ENCODE measurements at places on chromosomes 5 and 9.

- DNase-seq: no peak
Measured at GRCh38 chr5:81251922-81252321, 18.8 kb downstream of the CKMT2 start.

GRCh38 chr9:114888607-114889006, 41.8 kb downstream of the TNFSF8 start:
- no peak for DNase-seq

- no peak for DNase-seq
Measured at GRCh38 chr9:1994180-1994579, 21.0 kb upstream of the SMARCA2 start.

DNA sequence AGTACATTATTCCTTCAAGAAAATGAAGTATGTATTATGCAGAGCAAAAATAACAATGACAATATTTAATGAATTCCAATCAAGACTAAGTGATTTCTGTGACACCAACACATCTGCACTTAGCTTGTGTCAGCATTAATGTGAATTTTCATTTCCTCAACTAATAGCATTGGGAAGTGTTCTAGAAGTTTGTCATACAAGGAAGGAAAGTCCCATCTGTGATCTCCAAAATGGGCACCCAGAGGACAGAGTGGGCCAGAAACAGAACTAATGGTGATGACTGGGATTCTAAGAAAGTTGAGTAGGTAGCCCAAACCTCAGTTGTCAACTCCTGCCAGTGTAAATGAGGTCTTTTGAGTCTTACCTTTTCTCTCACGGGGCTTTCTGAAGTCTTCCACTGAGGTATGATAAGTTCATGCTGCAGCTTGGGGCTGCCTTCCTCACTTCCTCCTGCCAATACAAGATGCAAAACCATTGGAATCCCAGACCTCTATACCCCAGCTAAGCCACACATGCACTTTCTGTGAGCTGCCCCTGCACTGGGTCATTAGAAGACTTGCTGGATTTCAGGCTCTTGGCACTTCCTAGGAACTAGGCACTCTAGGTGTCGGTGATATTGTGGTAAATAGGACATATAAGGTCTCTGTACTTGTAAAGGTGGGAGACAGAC, 4.9 kb downstream of the ADAM19 start:
- no peak for DNase-seq

DNA sequence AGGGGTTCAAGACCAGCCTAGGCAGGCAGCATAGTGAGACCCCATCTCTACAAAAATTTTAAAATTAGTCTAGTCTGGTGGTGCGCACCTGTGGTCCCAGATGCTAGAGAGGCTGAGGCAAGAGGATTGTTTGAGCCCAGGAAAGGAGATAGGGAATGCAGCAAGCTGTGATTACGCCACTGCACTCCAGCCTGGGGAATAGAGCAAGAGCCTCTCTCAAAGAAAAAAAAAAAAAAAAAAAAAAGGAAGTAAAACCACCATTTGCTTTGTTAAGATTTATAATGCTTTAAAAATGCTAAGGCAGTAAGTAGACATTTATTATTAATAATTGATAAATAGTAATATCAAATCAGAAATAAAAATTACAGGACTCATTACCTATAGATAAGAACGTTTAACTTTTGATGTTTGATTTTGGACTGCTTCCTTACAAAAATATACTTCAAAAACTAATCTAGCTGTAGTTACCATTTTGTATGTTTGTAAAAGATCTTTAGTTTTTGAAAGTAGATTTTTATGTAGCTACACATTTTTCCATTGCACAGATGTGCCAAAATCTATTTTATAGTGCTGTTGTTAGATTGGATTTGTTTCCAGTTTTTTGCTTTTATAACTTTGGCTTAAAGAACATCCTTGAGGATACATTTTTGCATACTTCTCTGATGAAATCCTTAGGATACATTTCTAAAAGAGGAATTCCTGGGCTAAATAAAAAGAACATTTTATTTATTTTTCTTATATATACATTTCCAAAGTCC, 86.4 kb downstream of the INIP start:
- DNase-seq: no peak

GRCh38 chr5:15621094-15621493, 121.1 kb downstream of the FBXL7 start:
- DNase-seq: no peak

DNA sequence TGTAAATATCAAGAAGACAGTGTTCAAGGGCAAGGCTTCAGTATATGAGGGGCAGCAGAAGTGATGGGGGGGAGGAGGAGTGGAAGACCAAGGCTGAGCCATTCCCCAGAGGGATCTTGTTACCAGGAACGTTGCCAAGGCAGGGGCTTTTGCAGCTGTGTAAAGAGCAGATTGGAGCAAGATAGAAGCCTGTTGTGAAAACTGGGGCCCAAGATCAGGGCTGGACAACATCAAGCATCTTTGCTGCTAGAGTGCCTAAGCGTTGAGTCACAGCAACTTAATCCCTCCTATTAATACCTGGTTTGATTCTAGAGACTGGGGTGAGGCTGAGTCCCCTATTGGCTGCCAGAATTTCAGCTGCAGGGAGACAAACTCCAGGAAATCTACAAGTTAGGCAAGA, 18.4 kb upstream of the ERCC6L2 start:
- DNase-seq: peak; percentile 38

- DNase-seq: no peak
Measured at GRCh38 chr9:104775574-104775936, 11.6 kb downstream of the NIPSNAP3B start.

DNA sequence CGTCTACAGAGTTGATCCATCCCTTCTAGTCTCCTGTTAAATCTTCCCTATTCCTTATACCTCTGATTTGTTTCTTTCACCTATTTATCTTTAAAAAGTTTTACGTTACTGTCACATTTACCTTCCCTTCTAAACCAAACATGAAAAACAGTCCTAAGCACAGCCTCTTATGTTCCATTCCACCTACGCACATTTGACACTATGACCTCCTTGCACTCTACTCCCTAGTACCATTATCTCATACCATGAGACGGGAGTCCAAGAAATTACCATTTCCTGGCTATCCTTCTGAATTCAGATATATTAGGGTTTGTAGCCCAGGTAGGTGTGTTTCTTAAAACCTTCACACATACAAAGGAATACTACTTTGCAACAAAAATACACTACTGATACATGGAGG, 25.1 kb downstream of the FNIP1 start:
- DNase-seq: no peak

DNA sequence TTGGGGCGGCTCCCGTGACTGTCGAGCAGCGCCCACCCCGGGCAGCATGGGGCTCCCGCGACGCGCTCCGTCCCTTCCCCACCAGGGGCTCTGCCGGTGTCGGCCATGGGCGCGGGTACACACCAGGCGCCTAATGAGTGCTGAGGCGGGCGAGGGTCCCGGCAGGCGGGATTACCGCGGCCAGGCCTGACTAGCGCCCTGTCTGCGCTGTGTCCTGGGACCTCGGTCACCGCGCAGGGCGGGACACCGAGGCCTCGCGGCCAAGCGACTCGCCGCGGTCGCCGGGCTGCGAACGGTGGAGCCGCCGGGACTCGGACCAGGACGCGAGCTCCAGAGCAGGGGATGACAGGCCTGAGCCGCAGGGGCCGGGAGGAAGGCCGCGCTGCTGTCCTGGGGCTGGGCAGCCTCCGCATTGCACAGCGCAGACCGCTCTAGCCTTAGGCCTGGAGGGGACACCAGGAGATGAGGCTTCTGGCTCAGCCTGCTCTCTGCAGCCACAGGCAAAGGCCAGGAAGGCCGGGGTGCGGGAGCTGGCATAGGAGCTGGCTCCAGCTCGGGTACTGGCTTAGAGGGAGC, 14.1 kb downstream of the LCN10 start:
- no peak for DNase-seq

- no peak for DNase-seq
Measured at GRCh38 chr5:165184183-165184582, 1678.8 kb downstream of the MAT2B start.

- DNase-seq: no peak
Measured at GRCh38 chr5:54828151-54828550, 157.2 kb downstream of the ESM1 start.

- DNase-seq: no peak
Measured at GRCh38 chr9:96027251-96028131, 152.0 kb downstream of the ERCC6L2 start.

DNA sequence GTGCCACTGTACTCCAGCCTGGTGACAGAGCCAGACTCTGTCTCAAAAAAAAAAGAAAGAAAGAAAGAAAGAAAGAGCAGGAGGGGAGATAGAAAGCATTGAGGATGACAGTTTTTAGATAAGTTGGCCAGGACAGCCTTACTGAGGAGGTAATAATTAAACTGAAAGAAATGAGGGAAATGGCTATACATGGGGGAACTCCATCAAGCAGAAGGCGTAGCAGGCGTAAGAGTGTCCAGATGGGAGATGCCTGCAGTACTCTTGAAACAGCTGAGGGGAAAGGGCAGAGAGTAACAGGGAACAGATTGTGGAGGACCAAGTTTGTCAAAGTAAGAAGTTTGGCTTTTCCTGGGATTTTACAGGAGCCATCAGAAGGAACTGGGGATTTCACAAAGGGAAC, 57.5 kb downstream of the HMGCS1 start:
- DNase-seq: no peak

- no peak for DNase-seq
Measured at GRCh38 chr5:179615203-179615602, 8.3 kb downstream of the HNRNPH1 start.

DNA sequence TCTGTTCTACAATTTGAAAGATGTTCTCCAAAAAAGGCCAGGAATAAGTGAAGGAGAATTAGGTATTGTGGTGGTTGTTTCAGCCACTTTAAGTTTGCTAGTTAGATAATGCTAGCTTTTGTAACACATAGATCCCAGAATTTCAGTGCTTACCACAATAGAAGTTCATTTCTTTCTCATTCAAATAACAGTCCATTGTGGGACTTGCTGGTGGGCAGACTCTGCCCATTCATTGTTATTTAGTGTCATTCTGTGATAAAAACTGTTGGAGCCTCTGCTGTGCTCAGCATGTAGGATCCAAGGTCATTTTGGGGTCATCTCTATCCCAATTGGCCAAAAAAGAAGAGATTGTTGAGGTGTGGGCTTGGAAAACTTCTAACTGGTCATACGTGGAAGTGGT, 106.8 kb downstream of the CCDC192 start:
- no peak for DNase-seq

DNA sequence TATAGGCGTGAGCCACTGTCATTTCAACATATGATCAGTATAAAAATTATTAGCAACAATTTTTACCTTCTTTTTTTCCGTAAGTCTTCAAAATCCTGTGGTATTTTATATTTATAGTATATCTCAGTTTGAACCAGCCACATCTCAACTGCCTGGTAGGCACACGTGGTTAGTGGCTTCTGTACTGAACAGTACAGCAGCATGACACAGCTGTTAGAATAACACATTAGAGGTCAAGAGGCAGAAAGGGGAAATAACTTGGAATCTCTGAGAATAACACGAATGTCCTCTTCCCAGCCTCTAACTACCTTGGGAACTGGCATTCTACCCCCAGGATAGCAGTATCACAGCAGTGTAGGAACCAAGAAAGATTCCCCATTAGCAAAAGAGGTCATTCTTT, 108.5 kb upstream of the IQGAP2 start:
- DNase-seq: no peak

DNA sequence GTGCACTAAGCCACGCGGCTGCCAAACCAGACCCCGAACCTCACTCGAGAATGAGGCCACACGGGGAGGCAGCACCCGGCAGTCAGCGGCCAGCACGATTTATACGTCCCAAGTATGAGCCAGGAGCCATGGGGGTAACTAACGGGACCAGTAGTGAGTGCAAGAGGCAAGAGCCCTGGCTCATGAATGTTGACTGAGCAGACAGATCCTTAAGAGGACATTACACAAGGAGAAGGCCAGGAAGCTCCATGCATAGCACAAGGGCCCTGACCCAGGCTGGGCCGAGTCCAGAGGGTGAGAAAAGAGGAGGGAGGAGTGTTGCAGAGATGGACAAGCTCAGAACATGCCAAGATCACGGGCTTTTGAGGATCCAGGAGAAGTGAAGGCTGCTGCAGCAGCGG, 58.6 kb upstream of the PHYKPL start:
- DNase-seq: no peak

DNA sequence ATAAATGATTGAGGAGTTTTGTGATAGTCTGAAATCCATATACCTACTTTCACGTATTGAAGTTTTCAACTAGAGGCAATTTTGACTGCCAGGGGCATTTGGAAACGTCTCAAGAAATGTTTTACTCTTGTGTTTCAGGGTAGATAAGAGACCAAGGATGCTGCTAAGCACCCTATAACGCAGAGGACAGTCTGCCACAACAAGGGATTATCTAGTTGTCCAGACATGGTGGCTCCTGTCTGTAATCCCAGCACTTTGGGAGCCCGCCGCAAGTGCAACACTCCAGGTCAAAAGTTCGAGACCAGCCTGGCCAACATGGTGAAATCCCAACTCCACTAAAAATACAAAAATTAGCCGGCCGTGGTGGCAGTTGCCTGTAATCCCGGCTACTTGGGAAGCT, 133.7 kb upstream of the CCNG1 start:
- no peak for DNase-seq

DNA sequence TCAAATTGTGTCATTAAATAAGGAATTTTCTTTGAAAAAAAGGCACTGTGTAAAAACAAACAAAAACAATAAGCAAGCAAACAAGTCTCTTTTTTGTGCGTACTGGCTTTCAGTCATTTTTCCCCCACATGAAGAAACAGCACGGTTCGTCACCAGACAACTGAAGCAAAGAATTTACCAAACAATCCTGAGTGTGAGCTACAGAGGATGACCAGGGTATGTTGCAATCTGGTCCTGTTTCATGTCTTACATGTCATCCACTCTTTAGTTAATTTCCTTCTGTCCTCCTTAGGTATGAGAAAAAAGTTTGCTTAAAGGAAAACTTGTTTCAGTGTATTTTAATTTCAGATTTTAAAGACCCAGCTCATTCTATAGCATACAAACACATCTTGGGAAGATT, 1080.7 kb upstream of the NUDT12 start:
- DNase-seq: no peak

DNA sequence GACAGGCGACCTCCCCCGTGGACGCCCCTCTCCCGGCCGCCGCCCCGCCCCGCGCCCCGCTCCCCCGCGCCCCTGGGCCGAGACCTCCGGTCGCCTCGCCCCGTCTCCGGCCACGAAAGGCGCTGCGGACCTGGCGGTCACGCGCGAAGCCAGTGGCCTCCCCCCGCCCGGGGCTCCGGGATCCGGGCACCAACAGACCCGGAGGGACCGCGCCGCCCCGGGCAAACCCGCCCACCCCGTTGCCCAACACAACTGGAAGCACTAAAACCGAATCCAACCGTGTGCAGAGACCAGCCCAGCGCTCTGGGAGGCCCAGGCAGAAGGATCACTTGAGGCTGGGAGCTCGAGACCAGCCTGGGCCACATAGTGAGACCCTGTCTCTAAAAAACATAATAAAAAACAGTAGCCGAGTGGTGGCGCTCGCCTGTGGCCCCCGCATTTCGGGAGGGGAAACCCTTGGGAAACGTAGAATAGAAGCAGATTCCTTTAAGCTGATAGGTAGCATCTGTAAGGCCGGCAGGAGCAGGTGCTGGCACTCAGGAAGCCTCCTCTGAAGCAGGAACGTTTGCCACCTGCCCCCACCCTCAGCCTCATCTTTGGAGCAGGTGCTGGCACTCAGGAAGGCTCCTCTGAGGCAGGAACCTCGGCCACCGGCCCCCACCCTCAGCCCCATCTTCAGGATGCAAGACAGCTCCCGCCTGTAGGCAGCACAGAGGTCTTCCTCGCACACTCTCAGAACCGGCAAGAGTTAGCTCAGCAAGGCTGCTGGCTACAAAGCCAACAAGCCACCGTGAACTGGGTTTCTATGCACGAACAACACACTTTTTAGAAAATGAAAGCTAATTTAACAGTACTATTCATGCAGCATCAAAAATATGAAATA, 4.6 kb upstream of the SLC9A3 start:
- DNase-seq: no peak

All from T1000 (cell line).